ENCODE measurements at places on chromosomes 2 and 18.

DNA sequence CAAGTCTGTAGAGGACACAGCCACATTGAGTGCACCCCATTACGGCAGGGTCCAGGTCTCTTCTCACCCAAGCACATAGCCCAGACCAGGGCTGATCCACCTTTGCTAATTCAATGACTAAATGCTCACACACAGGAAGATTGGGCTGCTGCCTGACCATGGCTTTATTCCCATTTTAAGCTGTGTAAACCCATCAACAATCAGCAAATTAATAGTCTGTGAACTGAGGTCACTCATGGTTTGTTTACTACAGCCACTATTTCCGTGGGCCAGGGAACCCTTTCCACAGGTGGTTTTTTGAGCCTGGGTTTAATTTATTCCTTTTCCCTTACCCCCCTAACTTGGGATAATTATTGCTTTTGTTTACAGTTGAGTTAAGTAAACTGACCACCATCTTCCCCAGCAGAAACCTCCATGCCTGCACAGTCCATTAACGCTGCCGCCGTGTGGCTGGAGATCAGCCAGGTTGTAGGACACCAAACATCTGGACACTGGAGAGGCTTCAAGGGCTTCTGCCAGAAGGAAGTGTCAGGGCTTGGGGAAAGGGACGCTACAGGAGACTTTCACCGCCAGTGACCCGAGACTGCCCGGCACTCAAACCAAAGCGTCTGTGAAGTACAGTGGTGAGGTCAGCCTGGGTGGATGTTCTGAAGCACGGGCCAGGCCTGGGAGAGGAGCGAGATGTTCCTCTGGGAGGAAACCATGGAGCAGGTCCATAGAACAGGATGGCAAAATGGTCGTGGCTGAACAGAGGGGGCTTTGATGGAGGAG is 282.9 kb downstream of the DYSF start:
- DNase-seq: no peak

DNA sequence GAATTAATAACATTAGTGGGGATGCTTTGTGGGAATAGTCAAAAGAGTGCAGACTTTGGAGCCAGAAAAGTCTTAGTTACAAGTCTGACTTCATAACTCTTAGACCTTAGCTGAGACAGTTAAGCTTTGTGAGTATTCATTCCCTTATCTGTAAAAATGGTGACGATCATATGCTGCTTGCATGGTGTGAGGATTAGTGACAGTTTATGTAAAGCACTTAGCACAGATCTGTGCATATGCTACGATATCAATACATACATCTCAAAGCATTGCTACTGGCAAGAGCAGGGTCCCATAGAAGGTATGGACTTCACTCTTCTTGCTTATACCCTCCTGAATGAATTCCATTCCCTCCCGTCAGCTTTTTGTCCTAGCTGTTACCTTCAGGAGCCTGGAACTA is 56.7 kb upstream of the LYPD6B start:
- DNase-seq: no peak

- no peak for DNase-seq
Observed at GRCh38 chr2:218880102-218880858, at the start of gene WNT10A. WNT10A (plus strand) TSS chr2:218880852; CDS start chr2:218880996, 144 bp downstream.

DNA sequence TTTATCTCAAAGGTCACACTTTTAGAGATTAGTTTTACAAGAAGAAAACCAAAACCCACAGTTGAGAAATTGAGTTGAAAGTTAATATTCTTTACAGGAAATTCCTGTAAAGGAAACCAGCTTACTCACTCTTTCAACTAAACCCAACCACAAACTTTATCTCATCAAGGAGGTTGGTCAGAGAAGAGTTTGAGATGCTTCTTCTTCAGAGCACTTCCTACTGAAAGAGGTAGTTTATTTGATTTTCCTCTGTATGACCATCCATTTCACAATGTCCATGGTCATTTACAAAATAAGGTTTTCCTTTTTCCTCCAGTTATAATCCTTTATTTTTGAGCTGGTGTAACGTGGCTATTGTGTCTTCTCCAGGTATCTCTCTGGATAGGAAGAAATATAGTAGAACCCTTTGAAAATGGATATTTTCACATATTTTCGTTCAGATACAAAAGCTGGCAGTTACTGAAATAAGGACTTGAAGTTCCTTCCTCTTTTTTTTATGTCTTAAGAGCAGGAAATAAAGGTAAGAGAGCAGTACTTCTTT is 4.5 kb upstream of the IL18RAP start:
- DNase-seq: no peak

- DNase-seq: peak; percentile 32
Observed at GRCh38 chr2:62787386-62787785, 81.9 kb downstream of the EHBP1 start.

- no peak for DNase-seq
Observed at GRCh38 chr2:33071591-33071990, 124.8 kb downstream of the LTBP1 start.

DNA sequence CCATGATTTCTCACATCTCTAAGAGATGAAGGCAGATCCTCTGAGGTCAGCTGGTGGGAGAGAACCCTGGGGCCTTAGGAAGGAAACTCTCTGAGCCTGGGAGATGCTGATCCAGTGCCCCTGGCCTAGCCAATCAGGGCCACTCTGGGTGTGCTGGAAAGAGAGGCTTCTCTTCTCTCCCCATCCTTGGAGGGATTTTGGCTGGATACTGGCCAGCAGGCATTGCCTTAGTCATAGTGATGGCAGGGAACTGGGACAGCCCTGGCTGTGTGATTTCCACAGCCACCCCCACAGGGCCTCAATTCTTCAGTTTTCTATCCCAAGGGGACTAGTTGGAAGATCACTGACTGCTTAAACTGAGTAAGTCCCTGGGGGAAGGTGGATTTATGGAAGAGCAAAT is 26.6 kb upstream of the PLB1 start:
- DNase-seq: no peak

DNA sequence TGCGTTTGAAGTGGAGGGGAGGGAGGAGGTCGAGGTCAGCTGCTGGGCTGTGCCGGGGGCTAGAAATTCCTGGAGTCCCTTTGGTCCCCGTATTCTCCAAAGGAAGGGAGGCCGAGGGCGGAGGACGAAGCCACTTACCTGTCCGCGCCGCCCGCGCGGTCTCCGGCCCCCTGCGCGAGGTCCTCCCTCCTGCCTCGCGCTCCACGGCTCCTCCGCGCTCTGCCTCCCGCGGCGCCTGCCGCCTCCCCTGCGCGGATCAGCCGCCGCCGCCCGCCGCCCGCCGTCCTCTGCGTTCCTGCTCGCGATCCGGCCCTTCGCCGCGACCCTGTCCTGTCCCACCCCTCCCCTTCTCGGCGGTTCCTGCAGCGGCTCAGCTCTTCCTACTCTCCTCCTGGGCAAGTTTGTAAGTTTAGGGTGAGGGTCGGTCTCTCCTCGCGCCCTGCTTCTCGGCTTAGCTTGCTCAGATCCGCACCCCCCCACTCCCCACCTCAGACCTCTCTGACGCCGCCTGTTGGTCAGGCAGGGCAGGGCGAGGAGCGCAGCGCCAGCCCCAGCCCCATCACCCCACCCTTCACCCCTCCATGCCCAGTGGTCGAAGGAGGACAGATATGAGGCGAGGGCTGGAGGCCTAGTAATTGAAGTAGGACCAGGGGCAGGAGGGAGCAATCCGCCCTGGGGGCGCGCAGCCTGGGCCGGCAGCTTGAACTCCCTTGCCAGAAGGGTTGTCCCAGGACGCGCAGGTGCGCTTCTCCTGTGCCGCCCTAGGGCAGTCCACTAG is 9.7 kb upstream of the SKOR2 start:
- DNase-seq: no peak

- DNase-seq: no peak
Observed at GRCh38 chr2:172834881-172835280, 99.2 kb downstream of the RAPGEF4 start.

DNA sequence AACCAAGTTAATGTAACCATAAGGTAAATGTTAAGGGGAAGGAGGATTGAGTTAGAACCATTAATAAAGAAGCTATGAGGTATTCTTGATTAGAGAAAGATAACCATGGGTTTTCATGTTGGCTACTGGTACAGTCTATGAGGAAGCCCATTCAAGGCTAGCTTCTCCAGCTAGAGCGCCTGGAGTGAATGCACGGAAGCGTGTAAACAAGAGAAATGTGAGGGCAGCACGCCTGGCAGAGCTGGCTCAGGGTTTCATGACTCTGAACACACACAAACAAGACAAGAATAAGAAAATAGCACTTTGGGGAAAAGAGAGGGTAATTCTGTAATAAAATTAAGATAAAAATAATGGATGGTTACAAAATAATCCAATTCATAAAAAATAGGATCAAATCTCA is 255.3 kb downstream of the PDE11A start:
- DNase-seq: no peak

- no peak for DNase-seq
Observed at GRCh38 chr2:174623690-174624089, 26.1 kb upstream of the WIPF1 start.

DNA sequence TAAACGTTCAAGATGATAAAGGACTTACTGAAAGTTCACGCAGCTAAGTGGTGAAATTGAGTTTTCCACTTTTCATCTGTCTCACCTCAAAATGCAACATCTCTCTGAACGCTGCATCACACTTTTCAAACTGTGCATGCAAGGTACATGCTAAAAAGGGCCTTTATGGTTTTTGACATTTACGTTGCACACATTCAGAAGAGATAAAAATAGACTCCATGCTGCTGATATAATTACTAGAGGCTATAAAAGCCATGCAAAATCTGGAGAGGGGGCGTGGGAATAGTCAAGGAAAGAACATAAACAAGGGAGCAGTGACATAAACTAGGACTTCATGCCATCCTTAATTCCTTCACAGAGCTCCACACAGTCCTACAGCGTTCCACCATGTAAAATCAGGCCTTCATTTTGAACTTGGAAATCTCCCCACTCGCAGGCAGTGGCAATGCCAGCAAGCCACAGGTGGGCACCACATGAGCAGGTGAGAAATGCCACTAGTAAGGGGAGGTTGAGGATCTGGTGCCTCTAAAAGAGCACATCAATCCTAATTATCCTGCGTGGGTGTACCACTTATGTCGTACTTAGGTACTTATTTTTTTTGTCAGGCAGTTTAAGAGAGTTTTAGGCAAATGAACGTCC is 71.4 kb downstream of the ZEB2 start:
- no peak for DNase-seq

DNA sequence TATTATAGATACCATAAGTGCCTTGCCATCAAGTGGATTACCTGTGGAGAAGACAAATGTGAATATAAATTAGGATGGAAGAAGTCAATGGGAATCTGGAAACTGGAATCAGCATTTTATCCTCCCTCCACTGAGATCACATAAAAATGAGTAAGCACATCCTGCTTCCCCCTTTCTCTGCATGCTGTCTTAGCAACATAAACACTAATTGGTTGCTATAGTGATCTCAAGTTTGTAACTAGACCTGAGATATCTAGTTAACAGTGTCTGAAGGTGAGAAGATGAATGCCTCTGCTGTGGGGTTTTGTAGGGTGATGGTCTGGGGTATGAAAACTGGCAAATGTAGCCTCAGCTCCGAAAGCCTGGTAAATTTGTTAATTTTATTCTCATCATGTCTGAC is 1357.5 kb upstream of the CELF4 start:
- no peak for DNase-seq
